ENCODE measurements at places on chromosomes 11 and 22.

- DNase-seq = no peak
Observed at GRCh38 chr11:62860835-62861563, 19.7 kb upstream of the SLC3A2 start.

DNA sequence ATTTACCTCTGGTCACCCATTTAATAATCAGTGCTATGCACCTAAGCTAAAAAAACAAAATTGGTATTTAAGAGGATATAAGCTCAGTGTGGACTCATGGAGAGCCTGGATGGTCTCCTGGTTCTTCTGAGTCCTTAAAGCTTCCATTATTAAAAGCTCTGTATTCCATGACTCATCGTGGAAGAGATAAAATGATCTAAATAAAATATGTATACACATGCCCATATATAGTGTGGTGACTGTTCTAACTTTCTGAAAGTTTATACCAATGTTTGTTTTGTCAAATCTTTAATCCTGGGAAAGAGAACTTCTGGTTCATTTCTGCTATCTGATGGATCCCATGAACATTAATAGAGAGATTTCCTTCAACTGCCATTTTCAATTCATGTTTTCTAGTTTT lies 375.9 kb downstream of the GUCY1A2 start:
- no peak for DNase-seq

- DNase-seq = peak; percentile 20
Observed at GRCh38 chr11:4065601-4066377, 28.8 kb upstream of the RRM1 start.

- DNase-seq = no peak
Observed at GRCh38 chr22:41845380-41846267, 12.7 kb downstream of the SREBF2 start.

- no peak for DNase-seq
Observed at GRCh38 chr22:48632646-48633246, 1194.9 kb downstream of the BRD1 start.

- no peak for DNase-seq
Observed at GRCh38 chr11:3121931-3122774, 43.0 kb downstream of the OSBPL5 start.

- DNase-seq = no peak
Observed at GRCh38 chr11:116042146-116042545, 537.9 kb upstream of the CADM1 start.
